HCT116 (cell line): ENCODE measurements at places on chromosomes 13 and 19. TPM values are rescaled to one million over a fixed set of nuclear protein-coding genes. Genes with fewer than 3 reads are reported as not detected.

OR7D2 gene
- 0.07 TPM for total RNA-seq

GRCh38 chr19:55437410-55437809 is 5.7 kb downstream of the SHISA7 start:
- H3K4me1 ChIP-seq, result no peaks in the 10 kb centered on the region
- peak; percentile 40 for DNase-seq
- no peak overlapping the region for H3K27ac ChIP-seq
- no peak overlapping the region for H3K4me3 ChIP-seq

UGGT2 gene
- 27.1 TPM for total RNA-seq

ZNF816 gene
- total RNA-seq, result 8.9 TPM

GRCh38 chr19:11041194-11041593 is 48.1 kb upstream of the LDLR start:
- H3K36me3 ChIP-seq, result peaks cover 56% of the 10 kb centered on the region
- DNase-seq, result no peak
- H3K27me3 ChIP-seq, result no peaks in the 10 kb centered on the region

- DNase-seq, result no peak
- H3K27ac ChIP-seq, result no peak overlapping the region
- no peaks in the 10 kb centered on the region for H3K4me1 ChIP-seq
- no peak overlapping the region for H3K4me3 ChIP-seq
These were observed 144.3 kb upstream of the FRY start for GRCh38 chr13:31887286-31887685.

C1QTNF9 gene
- total RNA-seq, result not detected

CACNG6 gene
- total RNA-seq, result 0.15 TPM

DNA sequence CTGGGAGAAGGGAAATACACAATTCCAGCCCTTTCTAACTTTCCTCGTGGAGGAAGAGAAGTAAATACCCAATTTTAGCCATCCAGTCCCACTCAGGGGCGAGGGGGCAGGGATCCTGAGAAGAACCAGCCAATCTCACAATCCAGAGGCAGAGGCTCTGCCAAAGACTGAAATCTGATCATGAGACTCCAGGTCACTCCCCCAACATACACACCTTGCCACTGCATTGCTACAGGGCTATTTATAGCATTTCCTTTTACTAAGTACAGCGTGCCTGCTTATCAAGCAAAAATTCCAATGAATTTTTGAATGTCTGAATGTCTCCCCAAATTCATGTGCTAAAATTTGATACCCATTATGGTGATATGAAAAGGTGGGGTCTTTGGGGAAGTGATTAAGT is 1687.5 kb downstream of the EFNB2 start:
- no peaks in the 10 kb centered on the region for H3K4me1 ChIP-seq
- no peak for DNase-seq
- H3K27ac ChIP-seq, result no peak overlapping the region
- H3K36me3 ChIP-seq, result no peaks in the 10 kb centered on the region

ZNF530 gene
- total RNA-seq, result 3.8 TPM

DNA sequence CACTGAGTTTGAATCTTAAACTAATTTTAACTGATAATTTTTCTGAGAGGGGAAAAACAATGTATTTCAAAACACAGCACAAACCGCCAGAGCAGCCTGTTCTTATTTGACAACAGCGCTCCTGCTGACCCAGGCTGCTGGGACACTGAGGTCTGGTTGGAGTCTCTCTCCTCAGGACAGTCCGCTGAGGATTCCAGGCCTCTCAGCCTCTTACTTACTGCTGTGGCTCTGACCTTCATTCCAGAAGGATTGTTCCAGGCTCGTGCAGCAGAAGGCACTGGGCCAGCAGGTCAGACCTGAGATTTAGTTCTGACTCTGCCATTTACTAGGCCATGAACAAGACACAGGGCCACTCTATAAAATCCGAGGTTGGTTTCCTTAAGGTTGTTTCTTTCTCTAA is 393.6 kb downstream of the TDRD3 start:
- H3K27me3 ChIP-seq, result no peaks in the 10 kb centered on the region
- H3K36me3 ChIP-seq, result no peaks in the 10 kb centered on the region
- DNase-seq, result no peak
- H3K4me1 ChIP-seq, result no peaks in the 10 kb centered on the region
- no peak overlapping the region for H3K27ac ChIP-seq

- H3K36me3 ChIP-seq, result no peaks in the 10 kb centered on the region
- peaks cover 8% of the 10 kb centered on the region; the same call in 1 of the 2 replicates for H3K4me1 ChIP-seq
- H3K4me3 ChIP-seq, result peak within 1 kb of the TSS; percentile 8; the same call in 1 of the 2 replicates
- H3K27me3 ChIP-seq, result peaks cover 19% of the 10 kb centered on the region; the same call in 1 of the 2 replicates
- no peak for DNase-seq
- no peak within 1 kb of the TSS for H3K27ac ChIP-seq
These were observed at the start of gene MTUS2 for GRCh38 chr13:28820099-28821051. Gene MTUS2 (plus strand): TSS chr13:28820339.

DNA sequence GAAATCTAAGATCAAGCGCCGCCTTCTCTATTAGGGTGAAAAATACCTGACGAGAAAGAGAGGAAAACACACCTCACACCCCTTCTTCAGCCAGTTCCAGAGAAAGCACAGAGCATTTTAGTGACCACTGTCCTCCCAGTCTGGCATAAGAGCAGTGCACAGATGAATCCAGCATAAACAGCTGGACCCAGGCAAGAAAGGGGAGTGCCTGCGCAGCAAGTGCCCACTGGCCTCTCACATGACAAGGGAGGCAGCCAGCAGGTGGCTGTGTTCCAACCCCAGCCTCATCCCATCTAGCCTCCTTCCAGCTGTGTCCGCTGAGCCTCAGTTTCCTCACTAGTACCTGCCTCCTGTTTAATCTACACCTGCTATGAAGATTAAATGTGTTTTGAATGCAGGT is 8.0 kb downstream of the MED26 start:
- no peak overlapping the region for H3K4me3 ChIP-seq
- H3K27ac ChIP-seq, result no peak overlapping the region
- peaks cover 12% of the 10 kb centered on the region; the same call in 1 of the 2 replicates for H3K36me3 ChIP-seq
- H3K4me1 ChIP-seq, result no peaks in the 10 kb centered on the region
- DNase-seq, result no peak

DNA sequence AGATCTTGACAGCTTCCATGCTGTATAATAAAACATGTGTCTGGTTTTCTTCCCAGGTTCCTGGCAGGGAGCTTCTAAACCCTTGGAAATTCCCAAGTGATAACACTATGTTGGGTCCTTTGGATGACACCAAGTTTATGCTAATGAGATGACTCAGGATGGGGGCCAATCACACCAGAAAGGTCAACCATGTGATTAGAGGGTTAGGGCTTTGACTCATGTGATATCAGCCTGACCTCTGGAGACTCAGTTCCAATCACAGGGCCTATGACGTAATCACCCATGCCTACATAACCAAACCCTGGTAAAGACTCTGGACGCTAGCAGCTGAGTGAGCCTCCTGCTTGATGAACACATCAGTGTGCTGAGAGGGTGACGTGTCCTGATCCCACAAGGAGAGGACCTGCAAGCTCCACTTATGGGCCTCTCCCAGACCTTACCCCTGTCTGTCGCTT is 203.6 kb downstream of the DCLK1 start:
- no peak overlapping the region for H3K4me3 ChIP-seq
- H3K27me3 ChIP-seq, result peaks cover 23% of the 10 kb centered on the region; the same call in 1 of the 2 replicates
- H3K36me3 ChIP-seq, result no peaks in the 10 kb centered on the region
- no peak for DNase-seq
- H3K4me1 ChIP-seq, result peaks cover 11% of the 10 kb centered on the region; the same call in 1 of the 2 replicates

- H3K27ac ChIP-seq, result no peak overlapping the region
- no peaks in the 10 kb centered on the region for H3K27me3 ChIP-seq
- no peak overlapping the region for H3K4me3 ChIP-seq
- no peaks in the 10 kb centered on the region for H3K36me3 ChIP-seq
- H3K4me1 ChIP-seq, result peaks cover 5% of the 10 kb centered on the region
These were observed 7.8 kb upstream of the CRX start for GRCh38 chr19:47813995-47814328.
